ENCODE measurements at places on chromosomes 12 and 14. TPM values are rescaled to one million over a fixed set of nuclear protein-coding genes. Genes with fewer than 3 reads are reported as not detected.

- DNase-seq, result no peak
Measured at GRCh38 chr14:33764876-33765650, 185.8 kb downstream of the EGLN3 start.

- DNase-seq, result no peak
Measured at GRCh38 chr14:33810308-33810707, 140.6 kb downstream of the EGLN3 start.

GRCh38 chr12:83985084-83985483 lies 927.5 kb downstream of the SLC6A15 start:
- no peak for DNase-seq

- DNase-seq, result peak; percentile 8
Measured at GRCh38 chr14:96630281-96630680, 128.1 kb downstream of the PAPOLA start.

DNA sequence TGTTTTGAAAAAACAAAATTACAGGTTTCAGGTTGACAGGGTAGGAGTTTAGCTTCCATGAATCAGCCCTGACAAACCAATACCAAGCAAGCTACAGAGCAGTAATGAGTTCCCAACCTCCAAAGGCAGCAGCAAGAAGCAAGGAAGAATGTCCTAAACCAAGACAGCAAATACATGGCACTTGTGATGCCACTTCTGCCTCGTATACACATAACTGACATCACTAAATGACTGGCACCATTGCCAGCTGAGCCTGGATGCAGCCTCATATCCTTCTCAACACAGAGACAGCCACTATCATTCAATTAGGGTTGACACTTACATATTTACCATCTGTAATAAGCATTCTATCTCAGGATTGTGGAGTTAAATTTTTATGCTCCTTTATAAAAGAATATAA lies 35.0 kb upstream of the MDM1 start:
- no peak for DNase-seq

DNA sequence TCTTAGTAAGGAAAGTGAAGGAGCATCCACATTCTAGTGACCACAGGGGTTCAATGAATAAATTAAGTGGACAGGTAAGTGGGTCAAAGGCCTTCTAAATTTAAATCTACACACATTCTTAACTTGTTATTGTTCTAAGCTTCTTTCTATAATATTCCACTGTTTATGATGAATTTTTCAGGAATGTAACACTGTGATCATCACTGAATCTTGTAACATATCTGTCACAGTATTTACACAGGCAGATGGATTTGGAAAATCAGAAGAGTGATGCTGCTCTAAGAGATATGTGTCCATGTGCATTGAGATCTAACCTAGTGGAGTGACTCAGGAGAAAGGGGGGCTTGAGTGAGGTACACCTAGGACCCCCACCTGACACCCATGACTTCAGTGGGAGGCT lies 115.4 kb upstream of the OVCH1 start:
- no peak for DNase-seq

- DNase-seq, result no peak
Measured at GRCh38 chr14:34966413-34966812, 16.4 kb upstream of the SRP54 start.

- DNase-seq, result no peak
Measured at GRCh38 chr14:102229739-102230092, 75.2 kb downstream of the MOK start.

- no peak for DNase-seq
Measured at GRCh38 chr14:60933920-60934655, 46.8 kb downstream of the TRMT5 start.

- DNase-seq, result peak; percentile 95
Measured at GRCh38 chr14:54343272-54344121, 53.3 kb upstream of the CDKN3 start.

DNA sequence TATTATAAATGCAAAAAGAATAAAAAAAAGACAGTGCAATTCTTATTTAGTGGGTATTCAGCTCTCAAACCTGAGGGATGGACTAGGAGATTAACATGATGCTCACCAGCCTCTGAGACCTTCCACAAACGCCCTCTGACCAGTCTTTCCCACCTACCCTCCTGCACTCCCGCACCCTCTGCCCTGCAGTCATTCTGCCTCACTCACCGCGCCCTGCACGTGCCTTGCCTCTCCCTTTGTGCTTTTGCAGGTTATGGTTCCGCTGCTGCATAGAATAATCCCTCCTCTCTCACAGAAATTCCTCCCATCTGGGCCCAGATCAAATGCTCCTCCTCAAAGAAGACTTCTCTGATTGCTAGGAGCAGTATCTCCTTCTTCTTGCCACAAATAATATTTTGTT lies 28.5 kb upstream of the TMCC3 start:
- DNase-seq, result no peak

DNA sequence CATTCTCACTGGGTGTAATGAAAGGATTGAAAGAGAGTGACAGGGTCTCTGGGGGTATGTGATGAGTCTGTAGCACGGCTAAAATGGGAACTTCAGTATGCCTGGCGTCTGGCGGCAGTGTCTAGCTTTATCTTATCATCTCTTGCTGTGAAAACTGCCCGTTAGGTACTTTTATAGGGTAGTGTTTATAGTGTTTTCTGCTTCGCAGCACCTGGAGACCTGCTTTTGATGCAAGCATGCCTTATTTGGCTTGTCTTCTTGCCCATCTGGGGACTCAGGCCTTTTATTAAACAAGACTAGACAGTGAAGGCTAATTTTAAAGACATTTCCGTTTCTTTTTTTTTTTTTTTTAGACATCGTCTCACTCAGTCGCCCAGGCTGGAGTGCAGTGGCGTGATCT lies 36.3 kb upstream of the ALDH2 start:
- DNase-seq, result no peak

- DNase-seq, result no peak
Measured at GRCh38 chr12:108772247-108772646, 40.9 kb upstream of the CORO1C start.

DNA sequence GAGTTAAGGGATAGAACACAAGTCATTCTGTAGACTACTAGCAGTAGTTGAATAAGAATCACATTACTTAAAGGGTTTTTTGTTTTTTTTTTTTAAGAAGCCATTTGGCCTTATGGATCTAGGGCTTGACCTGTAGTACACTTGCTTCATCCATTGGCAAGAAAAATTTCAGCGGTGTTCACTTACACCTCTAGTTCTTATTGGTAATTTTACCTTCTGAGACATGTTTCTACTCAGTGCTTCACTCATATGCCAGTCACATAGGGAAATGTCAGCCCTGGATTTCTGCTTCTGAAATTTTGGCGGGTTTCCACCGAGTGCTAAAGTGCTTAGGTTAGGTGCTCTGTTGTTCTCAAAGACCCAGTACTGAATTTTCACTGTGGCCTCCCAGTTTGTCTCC lies 72.9 kb downstream of the FRMD6 start:
- DNase-seq, result no peak

GRCh38 chr12:32158525-32158924 lies 51.9 kb downstream of the BICD1 start:
- no peak for DNase-seq

GRCh38 chr12:83538361-83538965 lies 851.8 kb downstream of the TMTC2 start:
- no peak for DNase-seq

- DNase-seq, result no peak
Measured at GRCh38 chr12:49675137-49675536, 32.1 kb downstream of the FMNL3 start.

GRCh38 chr14:34098045-34098984 lies 147.4 kb upstream of the EGLN3 start:
- DNase-seq, result peak; percentile 56

DNA sequence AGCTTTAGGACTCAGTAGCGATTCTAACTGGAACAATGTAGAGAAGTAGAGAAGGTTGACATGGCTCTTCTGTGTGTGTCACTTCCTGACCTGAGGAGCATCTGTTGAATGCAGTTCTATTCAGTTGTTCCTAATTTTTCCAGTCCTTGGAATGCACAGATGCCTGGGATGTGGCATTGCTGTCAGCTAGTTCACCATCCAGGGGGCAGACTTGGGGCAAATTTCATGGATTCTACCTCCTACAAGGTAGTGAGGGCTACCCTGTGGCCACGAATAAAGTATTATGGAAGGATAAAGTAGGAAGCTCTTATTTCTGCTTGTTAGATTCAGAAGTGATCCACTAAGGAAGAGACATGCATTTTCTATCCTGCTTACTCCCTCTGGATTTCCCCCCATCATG lies 74.4 kb upstream of the GPATCH2L start:
- no peak for DNase-seq

- no peak for DNase-seq
Measured at GRCh38 chr12:76135456-76135855, 51.0 kb upstream of the NAP1L1 start.

GRCh38 chr14:33480071-33480886 lies 470.6 kb downstream of the EGLN3 start:
- no peak for DNase-seq

- DNase-seq, result no peak
Measured at GRCh38 chr14:49975276-49975675, 82.4 kb downstream of the ARF6 start.

DNA sequence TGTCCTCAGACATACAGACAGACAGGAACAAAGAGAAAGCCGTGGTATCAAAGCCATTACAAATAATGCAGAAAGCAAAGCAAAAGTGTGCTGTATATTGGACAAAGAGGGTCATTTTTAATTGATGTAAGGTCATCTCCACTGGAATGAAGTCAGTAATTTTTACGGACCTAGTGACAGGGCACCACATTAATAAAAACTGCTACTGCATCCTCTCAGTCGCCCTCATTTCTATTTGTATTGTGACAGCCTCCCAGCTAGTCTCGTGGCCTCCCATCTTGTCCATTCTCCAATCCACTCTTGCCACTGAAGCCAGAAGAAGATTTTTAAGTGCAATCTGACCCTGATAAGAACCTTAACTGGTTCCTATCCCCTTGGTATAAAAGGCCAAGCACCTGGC lies 132.4 kb downstream of the NUAK1 start:
- DNase-seq, result no peak

The P2RX2 gene
- polyA plus RNA-seq, result 0.37 TPM

The PGF gene
- polyA plus RNA-seq, result 12.1 TPM

The RDH16 gene
- 0.15 TPM for polyA plus RNA-seq

The KRT6A gene
- polyA plus RNA-seq, result not detected

The KRT78 gene
- polyA plus RNA-seq, result not detected

The SPRYD3 gene
- polyA plus RNA-seq, result 40.0 TPM

The TOMM20L gene
- not detected for polyA plus RNA-seq
